ENCODE measurements at places on chromosomes 3 and 15.
A peak's percentile ranks its signal among the peaks of the same experiment; 100 is the strongest.

DNA sequence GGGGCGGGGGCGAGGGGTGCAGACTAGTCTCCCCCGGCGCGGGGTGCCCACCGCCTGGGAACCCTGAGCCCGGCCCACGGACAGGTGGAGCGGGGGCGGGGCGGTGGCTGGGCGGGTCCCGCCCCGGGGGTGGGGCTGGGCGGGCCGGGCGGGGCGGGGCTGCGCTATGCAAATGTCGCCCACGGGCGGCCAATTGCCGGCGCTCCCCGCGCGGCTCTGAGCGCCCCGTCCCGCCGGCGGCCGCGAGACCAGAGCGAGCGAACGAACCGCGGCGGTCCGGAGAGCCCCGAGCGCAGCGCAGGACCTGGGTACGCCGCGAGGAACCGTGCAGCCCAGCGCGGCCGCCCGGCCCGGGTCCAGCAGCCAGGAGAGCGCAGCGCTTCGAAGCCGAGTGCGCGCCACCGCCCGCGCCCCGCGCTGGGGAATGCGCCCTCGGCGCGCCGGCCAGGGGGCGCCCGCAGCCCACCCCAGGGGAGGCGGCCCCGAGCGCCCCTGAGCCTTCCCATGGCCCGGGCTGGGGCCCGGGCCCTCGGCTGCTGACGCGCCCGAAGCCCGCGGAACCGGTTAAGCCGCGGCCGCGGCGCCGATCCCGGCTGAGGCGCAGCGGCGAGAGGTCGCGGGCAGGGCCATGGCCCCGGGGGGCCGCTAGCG lies at the start of gene SEMA3F:
SEMA3F (plus strand) TSS at position 485 of the 651 bp plus-strand sequence. CDS start 4,299 bp downstream, outside the sequence.
- DNase-seq, result peak; percentile 67

DNA sequence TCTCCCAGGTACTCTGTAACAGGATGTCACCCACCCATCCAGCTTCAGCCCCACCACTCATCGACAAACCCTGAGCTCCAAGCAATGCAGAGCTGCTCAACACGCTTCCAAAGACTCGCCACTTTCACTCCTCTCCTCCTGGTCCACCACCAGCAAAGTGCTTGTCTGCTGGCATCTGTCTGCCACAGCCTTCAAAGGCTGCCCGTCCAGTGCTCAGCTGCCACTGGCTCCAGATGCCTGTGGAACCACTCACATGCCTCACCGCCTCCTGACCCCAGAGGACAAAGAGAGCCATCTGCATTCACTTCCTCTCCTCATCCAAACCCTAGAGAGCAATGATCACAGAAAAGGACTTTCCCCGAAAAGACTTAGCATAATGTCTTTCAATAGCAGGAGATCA lies 109.5 kb upstream of the OCA2 start:
- DNase-seq, result no peak

DNA sequence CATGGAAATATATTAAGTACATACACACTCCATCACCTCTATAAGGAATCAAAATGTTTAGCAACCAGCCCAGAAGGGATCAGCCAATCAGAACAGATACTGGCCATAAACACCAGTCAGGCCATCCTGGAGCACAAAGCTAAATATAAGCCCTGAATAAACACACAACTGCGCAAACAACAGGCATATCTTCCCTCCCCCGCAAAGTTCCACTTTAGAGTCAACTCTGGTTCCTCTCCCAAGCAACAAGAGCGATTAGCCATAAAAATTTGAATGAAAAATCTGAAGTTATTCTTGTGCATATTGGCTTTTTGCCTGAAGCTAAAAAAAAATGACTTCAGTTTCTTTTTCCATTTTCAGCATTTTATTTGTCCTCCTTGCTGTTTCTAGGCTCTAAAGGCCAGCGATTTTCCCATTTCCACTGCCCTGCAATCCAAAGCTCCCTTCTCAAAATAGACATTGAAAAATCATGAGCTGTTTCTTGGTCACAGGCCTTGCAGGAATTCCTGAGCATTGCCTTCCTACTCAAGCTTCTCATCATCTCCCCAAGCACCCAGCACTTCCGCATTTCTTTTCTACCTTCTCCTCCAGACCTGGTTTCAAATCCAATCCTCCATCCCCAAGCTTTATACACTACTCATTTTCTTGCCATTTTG lies 247.9 kb downstream of the ZMAT3 start:
- DNase-seq, result no peak

GRCh38 chr3:18779704-18780103 lies 354.6 kb upstream of the SATB1 start:
- no peak for DNase-seq

DNA sequence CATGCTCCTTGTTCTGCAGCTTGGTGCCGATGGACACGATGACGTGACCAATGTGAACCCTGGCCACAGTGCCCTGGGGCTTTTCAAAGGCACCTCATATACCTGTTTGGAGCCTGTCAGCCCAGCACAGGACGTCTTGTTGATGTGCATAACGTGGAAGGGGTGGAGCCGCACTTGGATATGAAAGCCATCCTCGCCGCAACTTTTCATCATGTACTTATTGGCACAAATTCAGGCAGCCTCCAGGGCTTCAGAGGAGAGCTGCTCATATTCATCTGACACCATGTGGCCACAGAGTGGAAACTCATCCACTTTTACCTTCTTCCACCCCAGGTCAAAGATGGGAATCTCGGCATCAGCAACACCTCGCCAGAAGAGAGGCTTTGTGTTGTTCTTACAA lies 24.7 kb downstream of the POPDC2 start:
- DNase-seq, result no peak

DNA sequence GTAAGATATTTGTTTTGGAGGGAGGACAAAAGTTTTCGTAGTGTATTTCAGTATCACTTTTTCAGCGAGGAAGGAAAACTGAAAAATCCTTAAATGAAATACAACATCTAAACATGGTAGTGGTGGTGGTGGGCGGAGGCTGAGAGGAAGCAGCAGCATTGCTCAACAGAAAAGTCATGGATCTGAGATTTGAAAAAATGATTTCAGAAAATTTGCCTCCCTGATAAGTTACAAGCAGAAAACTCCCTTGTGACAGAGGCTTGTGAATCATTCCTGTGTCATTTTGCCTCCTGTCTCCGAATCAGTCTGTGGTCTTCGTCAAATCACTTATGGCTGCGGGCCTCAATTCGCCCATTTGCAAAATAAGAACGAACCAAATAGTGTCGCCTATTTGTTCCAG lies 965 bp upstream of the CRBN start:
- no peak for DNase-seq

GRCh38 chr3:150407808-150408220 lies 284 bp upstream of the TSC22D2 start:
- DNase-seq, result no peak

DNA sequence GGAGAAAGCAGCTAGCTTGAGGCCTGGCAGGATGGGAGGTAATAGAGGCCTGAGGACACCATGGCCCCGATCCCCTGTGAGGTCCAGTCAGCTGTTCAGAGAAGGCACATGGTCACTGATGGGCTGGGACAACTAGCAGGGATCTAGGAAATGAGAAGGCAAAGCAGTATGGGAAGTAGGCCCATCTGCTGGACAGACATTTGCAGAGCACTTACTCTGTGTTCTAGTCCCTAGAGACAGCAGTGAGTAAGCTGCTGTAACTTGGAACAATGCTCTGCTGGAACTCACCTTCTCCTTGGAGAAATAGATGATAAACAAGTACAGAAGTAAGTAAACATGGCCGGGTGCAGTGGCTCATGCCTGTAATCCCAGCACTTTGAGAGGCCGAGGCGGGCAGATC lies 7.1 kb downstream of the ECE2 start:
- no peak for DNase-seq

- no peak for DNase-seq
These were observed 229.8 kb downstream of the NFKBIZ start for GRCh38 chr3:102078854-102079808.

- DNase-seq, result no peak
These were observed 170.5 kb downstream of the PYDC2 start for GRCh38 chr3:191631496-191631895.
